ENCODE measurements at places on chromosomes 1 and 21.
A peak's percentile ranks its signal among the peaks of the same experiment; 100 is the strongest.

DNA sequence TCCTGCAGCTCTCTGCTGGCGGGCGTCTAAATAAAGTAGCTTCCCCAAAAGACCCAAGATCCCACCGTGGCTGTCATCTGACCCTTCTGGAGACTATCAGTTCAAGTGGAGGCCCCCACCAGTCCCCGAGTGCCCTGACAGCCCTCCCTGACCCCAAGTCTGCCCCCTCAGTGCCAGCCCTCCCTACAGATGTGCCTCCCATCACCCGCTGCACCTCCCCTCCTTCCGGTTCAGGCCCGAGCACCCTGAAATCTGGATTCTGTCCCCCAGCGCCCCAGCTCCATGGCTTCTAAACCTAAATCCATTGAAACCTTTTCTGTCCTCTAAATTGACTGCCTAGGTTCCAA lies 595 bp downstream of the IL10RB start:
- DNase-seq, result no peak

GRCh38 chr1:75203415-75204277 lies 69.5 kb downstream of the LHX8 start:
- no peak for DNase-seq

DNA sequence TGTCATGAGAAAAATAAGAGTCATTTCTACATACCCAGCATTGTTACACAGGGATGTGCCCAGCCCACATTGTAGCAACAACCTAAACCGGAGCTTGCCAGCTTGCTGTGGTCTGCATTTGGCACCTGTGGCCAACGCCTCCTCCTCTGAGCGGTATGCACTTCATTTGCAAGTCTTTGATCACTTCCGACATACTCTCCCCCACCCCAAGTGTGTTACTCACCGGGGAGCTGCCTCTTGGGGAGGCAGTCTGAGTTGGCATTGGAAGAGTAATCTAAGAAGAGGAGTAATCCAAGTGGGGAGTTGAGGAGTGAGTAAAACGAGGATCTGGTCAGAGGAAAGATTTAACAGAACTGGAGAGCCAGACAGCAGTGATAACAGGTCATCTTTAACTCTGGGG lies 3.8 kb downstream of the BCL9 start:
- DNase-seq, result peak; percentile 72

GRCh38 chr1:58524353-58524945 lies 22.1 kb downstream of the OMA1 start:
- DNase-seq, result no peak

GRCh38 chr1:204936765-204937164 lies 66.1 kb downstream of the NFASC start:
- DNase-seq, result no peak

GRCh38 chr1:55320891-55321290 lies 105.7 kb upstream of the USP24 start:
- DNase-seq, result no peak

- DNase-seq, result no peak
Observed at GRCh38 chr1:218281285-218281684, 3.8 kb upstream of the RRP15 start.

- no peak for DNase-seq
Observed at GRCh38 chr1:1432274-1432950, 3.1 kb upstream of the VWA1 start.

DNA sequence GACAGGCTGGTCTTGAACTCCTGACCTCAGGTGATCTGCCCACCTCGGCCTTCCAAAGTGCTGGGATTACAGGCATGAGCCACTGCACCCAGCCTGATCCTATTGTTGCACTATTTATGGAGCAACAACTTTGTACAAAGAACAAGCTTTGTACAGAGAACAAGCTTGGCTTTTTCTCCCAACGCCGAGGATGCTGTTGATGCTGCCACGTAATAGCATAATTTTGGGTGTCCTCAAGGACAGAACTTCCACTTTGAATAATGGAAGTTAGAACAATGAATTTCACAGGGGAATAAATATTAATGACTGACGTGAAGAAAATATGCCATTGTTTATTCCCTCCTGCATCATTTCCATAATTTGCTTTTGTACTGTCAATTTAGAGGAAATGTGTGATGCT lies 12.8 kb upstream of the RBP7 start:
- DNase-seq, result no peak

- no peak for DNase-seq
Observed at GRCh38 chr1:37477946-37478345, 3.6 kb downstream of the ZC3H12A start.

DNA sequence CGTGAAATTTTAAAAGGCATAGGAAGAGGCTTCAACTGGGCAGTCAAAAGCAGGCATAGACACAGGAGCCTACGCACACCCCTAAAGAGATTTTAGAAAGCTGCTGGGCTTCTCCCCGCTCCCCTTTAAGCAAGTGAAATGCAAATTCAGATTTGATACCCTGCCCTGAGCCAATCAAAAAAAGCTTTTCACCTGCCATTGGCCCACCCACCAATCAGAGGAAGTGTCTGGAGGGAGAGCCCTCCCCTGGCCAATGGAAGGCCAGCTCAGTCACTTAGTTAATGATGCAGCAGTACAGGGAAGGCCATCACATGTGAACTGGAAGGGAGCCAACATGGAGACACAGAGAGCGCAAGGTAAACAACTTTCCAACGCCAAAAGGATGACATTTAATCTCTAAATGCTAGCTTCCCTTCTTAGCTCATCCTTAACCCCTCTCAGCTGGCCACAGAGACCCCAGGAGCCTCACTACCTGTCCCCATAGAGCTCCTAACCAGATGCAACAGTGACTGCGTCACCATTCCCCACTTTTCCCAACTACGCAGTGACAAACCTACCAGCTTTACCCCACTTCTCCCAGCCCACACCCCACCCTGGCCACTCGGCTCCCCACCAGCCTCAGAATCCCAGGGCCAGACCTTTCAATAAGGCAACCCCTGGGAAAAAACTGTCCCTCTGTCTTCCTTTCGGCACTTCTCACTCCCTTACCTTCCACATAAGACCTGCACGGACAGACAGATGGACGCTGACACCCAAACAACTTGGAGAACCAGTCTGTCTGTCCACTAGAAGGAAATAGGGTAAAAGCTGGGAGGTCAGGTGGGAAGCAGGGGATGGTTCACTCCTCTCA lies 71.0 kb downstream of the CD46 start:
- peak; percentile 18 for DNase-seq

DNA sequence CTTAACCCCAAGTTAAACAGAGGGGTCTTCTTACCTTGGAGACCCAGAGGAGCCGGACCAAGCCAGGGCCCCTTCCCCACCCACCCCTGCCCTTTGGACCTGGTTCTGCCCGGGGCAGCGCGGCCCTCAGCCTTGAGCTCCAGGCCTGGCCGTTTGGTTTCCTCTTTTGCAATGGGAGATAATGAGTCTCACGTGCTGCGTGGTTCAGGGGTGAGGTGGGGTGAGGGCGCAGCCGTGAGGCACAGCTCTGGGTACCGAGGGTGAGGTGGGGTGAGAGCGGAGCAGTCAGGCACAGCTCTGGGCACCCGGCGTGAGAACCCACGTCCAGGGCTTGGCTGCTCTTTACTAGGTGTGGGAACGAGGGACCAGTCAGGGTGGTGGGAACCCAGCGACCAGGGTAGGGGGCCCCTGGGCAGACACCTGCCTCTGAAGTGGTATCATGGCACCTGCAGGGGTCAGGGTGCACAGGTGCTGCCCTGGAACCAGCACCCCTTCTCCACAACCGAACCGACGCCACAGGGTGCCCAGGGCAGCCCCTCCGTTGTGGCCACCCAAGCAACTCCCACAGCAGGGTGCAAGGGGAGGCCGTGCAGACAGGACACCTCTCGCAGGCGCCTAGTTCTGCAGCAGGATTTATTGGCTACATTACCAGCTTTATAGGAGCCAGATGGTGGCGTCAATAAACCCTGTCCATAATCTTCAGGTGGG lies 182.2 kb downstream of the PRDM16 start:
- DNase-seq, result no peak

GRCh38 chr1:110200666-110201065 lies 9.4 kb upstream of the KCNC4 start:
- no peak for DNase-seq

- no peak for DNase-seq
Observed at GRCh38 chr1:18948913-18949685, 7.4 kb downstream of the IFFO2 start.

- no peak for DNase-seq
Observed at GRCh38 chr1:176205332-176205914, 1.7 kb downstream of the COP1 start.

DNA sequence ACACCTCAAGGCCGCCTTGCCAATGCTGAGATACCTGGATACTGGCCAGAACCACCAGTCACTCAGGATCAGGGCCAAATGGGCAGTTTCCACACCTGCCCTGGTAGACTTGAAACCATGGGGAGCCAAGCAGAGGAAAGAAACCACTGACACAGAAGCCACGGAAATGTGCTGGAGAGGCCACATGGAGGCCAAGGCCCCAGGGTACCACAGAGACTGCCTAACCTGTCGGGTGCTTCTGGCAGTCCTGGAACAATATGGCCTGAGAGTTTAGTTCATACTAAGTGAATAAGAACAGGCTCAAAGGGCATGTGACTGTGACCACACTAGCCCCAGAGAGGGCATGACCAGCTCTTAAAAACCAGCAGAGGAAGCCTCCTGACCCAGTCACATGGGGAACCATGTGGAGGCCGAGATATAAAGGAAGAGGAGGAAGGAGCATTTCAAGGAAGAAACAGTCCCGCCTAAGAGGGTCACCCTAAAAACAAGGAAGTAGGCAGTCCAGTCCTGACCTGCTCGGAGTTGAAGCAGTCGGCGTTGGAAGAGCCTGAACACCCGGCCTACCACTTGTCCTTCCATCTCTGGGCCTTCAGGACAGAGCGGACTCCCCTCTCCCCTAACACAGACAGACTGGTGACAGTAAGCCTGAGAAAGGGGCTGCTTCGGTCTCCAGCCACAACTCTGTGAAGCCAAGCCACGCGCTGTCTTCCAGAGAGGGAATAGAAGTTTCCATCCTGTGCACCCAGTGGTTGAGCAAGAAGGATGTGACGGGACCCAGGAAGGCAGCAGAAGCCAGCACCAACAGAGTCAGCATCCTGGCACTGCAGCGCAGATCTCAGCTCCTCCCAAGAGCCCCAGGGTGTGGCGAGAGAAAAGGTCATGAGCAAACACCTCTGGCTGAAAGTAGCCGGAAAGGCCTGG lies at the start of gene DENND2D:
DENND2D (minus strand) TSS at position 766 of the 921 bp plus-strand sequence; CDS start at position 579, 187 bp downstream.
- DNase-seq, result peak; percentile 35

DNA sequence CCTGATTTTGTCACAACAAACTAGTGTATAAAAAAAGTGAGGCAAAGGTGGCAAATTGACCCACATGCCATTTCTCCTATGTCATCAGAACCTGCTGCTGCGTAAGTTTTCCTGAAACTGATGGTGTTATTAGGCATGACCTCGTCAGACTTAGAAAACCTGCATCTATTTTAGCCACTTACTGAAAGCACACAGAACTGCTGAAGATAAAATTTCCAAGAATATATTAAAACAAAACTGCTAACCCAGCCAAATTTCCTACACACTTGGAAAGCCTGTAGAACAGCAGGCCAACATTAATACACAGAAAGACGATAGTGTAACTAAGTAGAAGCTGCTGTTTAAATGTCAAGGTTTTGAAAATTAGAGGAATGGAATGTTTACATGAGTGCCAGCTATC lies 674.5 kb upstream of the CXADR start:
- DNase-seq, result no peak

- no peak for DNase-seq
Observed at GRCh38 chr1:209219791-209220524, 363.6 kb upstream of the CAMK1G start.

- no peak for DNase-seq
Observed at GRCh38 chr1:54814571-54814970, 13.4 kb upstream of the TTC22 start.

GRCh38 chr1:194394676-194395075 lies 1208.3 kb upstream of the B3GALT2 start:
- no peak for DNase-seq

GRCh38 chr1:25797939-25798338 lies 2.1 kb upstream of the SELENON start:
- no peak for DNase-seq

DNA sequence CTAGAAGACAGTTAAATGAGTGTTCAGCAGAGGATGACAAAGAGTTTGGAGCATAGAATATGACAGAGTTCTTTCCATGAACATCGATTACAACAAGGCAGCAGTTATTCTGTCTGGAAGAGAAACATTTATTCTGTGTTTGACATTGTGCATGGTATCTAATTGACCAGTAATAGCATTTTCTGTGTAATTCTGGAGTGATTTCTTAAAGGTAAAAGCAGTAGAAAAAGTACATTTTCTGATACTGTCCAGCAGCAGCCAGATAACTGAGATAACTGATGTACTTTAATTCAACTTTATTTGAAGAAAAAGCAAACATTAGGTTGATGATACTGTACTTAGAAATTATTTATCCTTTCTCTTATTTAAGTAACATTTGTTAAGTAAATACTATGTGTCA lies 497.1 kb downstream of the AGBL4 start:
- no peak for DNase-seq

GRCh38 chr1:193542690-193543089 lies 356.3 kb upstream of the B3GALT2 start:
- no peak for DNase-seq

DNA sequence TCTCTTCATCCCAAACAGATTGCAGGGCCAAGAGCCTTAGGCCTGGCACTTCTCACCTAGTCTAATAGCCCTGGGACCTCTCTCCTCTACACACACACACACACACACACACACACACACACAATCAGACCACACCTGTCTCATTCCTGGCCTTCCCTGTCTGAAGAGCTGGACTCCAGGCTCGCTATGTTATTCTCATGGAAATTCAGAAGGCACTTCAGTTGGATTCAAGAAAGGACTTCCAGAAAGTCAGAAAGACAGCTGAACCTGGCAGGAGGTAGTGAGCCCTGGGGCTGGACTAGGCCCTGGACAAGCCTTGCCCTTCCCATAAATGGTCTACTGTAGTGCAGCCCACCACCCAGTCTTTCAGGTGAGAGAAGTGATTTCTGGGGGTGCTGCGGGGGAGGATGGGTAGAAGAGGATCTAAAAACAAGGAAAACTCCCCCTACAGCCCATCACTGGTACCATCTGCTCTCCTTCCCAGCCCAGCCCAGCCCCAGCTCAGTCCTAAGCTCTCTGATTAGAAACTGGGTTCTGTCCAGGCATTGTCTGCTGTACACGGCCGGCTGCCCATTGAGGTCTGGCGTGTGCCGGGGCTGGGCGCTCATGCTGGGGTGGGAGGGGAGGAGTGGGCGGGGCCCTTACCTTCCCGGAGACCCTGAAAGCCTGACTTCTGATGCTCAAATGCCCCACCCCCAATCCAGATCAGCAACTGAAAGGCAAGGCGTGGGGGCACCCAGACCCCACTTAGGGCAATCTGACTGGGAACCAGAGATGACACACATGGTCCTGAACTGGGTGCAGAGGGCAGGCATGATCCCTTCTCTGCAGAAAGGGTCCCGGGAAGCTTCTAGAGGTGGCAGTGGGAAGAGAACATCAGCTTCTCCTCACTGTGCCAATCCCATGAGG lies 2.5 kb downstream of the KIF21B start:
- DNase-seq, result no peak

DNA sequence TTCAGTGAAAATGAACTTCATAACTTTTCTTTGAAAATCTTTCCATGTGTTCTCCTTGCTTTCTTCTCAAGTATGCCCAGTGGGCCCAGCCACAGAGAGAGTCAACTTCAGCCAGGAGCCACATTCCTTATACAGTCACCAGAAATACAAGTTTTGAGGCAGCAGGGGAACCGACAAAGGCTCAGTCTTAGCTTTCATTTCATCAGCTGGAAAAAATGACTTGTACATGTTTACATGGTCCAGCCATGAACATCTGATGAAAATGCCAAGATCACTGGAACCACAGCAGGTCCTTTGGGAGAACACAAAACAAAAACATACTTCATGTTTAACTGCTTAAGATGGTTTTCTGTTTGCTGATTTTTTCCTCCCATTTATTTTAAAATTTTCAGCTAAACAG lies 72.5 kb downstream of the SYDE2 start:
- DNase-seq, result no peak
